Right renal pelvis (tissue), 4 donors: ENCODE measurements at places on chromosomes 7 and 10.

DNA sequence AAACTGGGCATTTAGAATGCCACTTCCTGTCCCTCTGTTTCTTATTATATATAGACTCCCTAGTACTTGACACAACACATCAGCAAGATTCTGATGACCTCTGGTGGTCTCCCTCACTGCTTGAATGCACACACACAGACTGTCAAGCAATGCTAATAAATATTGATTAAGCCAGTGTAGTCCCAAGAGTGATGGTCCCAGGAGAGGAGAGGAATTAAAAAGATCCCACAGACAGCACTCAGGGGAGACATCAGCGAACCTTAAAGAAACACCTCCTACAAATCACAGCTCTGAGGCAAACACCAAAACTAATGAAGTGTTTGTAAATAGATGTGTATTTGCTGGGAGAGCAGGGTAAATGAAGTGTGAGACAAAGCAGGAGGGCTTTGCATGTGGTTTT is 1291.2 kb downstream of the XPNPEP1 start:
- no peak for DNase-seq

GRCh38 chr7:22577470-22578001 is 77.5 kb upstream of the STEAP1B start:
- DNase-seq, result peak; percentile 57

GRCh38 chr7:137944168-137944567 is 57.7 kb downstream of the CREB3L2 start:
- DNase-seq, result no peak

DNA sequence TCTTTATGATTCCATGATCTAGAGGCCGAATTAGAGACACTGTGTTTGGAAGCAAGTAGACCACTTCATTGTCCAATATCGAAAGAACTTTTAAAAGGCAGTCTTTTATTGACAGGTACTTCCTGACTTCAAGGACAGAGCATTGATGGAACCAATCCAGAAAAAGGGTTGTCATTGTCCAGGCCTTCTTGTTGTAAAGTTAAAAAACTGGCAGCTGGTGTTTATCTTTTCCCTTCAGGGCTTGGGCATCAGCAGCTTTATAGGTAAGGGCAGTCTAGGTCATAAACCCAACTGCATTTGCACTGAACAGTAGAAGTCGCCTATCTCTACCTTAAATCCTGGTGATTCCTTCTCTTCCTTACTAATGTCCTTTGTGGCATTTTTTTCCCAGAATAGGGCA is 95.6 kb downstream of the ST7 start:
- no peak for DNase-seq
